HEK293T (cell line): ENCODE measurements at places on chromosomes 7 and 10.

DNA sequence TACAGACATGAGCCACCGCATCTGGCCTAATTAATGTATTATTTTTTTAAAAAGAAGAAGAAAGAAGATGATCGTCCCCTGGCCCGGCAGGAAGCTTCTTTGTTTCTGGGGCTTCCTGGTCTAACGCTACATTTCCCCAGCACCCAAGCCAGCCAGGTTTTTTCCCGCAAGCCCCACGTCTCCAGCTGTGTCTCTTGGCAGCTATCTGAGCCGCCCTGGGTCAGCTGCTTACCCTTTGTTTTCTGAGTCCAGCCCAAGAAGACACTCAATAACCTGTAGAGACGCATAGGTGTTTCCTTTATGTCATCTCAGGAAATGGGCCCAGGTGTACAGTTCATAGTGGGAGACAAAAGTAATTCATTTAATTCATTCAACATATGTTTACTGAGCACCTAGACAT is 110.2 kb downstream of the MTPAP start:
- no peak for DNase-seq

DNA sequence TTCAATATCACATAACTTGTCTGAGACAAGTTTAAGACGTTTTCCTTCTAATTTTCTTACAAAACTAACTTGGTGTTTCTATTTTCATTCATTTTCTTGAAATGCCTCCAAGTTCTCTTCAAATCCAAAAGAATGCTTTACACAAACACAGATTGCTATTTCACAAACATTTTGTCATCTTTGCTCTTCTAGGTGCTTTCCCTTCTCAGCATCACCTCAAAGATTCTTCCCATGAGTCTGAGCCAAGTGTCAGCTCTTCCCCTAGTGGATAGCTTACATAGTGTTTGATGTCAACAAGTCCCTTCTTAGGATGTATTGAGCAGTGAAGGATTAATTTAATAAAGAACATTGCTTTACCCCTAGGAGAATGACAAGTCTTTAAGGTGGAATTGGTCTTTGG is 38.1 kb upstream of the SEMA3A start:
- no peak for DNase-seq

DNA sequence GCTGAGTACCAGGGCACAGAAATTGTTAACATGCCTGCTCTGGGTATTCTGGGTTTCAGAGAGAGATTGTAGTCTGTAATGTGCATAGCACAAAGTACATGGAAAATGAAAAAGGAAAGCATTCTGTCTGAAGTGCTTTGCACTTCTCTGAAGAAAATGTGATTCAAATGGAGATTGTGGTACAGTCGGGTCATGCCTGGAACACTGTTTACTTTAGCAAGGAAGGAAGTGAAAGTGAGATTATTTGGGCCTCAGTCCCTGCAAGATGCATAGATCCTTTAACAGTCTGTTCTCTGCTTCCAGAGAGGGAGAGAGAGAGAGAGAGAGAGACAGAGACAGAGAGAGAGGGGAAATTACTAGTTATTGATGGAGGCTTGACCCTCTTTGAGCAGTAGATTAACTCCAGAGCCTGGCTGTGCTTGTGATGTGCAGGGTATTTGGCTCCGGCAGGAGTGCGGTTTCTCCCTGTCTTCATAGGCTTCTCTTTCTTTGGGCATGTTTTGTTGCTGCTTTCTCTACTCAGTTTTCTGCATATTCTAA is 5.4 kb downstream of the VWC2 start:
- no peak for DNase-seq

- no peak for DNase-seq
These were observed 167.1 kb upstream of the TNRC18 start for GRCh38 chr7:5590596-5591277.

DNA sequence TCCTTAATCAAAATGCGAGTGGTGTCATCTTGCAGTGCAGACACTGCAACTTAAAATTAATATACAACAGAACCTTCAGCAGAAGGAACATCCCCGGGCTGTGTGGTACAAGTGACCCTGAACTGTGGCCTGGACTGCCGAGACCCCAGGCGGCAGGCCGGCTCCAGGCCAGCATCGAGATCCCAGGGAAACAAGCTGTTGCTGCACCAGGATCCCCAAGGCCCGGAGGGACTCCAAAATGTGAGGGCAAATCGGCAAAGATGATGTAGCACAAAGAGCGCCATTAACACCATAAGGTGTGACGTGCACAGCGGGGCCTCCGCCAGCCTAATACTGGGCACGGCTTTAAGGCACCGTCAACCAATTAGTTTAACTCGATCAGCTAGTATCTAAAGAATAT is 73.9 kb downstream of the EBF3 start:
- DNase-seq: no peak

DNA sequence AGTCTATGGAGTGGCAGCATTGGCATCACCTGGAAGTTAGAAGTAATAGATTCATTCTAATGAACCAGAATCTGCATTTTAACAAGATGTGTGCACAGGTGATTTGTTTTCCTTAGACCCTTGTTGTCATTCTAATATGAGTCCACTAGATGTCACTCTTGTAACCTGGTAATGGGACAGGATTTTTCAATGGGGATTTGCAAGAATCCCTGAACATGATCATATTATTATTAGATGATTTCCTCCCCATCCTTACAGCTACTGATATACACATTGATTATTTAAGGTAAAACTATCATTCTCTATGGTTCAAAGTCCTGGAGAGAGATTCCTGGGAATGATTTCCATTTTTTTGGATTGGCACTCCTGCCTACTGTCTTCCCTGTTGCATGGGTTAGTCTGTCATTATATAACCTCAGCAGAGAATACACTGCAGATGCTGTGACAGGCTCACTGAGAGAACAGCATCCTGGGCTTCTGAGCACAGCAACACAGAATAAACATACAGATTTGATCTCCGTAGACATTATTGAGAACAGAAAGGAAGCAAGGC is 194.9 kb downstream of the SUGCT start:
- peak; percentile 54 for DNase-seq

- peak; percentile 58 for DNase-seq
These were observed 74.4 kb upstream of the PDZD8 start for GRCh38 chr10:117449636-117450035.

- DNase-seq: no peak
These were observed 151.8 kb upstream of the AHR start for GRCh38 chr7:17146621-17147020.

GRCh38 chr10:98417973-98418664 is 3.1 kb upstream of the PYROXD2 start:
- DNase-seq: no peak

- no peak for DNase-seq
These were observed 22.9 kb downstream of the GSAP start for GRCh38 chr7:77393261-77393660.

GRCh38 chr7:152967958-152968357 is 208.4 kb downstream of the ACTR3B start:
- no peak for DNase-seq

- DNase-seq: no peak
These were observed 15.7 kb upstream of the NDUFA5 start for GRCh38 chr7:123573341-123573740.

GRCh38 chr10:5550621-5551530 is 26.1 kb downstream of the CALML3 start:
- no peak for DNase-seq

DNA sequence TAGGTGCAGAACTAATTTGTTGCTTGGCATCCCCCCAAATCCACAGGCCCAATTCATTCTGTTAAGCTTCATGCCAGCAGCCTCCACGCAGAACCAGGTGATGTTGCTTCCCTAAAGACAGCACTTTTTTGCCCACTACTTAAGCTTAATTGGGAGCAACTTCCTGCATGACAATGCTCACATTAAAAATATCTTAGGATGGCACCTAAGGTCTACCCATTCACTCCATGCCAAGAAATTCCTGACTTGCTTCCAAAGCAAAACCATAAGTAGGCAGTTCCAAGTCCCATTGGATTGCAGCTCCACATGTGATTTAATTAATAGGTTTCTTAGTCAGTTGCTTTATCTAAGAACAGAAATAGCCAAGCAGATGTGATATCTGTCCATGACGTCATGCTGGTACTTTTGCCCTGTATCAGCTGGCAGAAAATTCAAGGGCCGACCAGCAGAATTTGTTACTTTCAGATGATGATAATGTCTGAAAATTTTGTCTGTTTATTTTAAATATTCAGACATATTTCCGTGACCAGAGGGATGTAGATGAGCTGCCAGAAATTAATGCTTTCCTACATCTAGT is 325.5 kb downstream of the LHFPL3 start:
- DNase-seq: no peak

DNA sequence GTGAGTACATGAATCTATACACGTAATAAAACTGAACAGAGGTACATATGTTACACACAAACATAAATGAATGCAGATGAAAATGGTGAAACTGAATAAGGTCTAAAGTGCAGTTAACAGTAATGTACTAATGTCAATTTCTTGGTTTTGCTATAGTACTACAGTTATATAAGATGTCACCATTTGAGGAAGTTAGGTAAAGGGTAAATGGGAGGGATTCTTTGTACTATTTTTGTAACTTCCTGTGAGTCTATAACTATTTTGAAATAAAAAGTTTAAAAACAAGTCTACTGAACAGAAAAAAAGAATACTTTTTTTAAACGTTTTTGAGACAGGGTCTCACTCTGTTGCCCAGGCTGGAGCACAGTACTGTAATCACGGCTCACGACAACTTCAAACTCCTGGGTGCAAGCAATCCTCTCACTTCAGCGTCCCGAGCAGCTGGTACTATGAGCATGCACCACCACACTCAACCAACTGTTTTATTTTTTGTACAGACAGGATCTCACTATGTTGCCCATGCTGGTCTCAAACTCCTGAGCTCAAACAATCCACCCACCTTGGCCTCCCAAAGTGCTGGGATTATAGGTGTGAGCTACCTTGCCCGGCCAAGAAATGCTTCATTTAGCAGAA is 71.5 kb downstream of the WAPL start:
- no peak for DNase-seq

GRCh38 chr10:71076473-71077142 is 135.8 kb upstream of the UNC5B start:
- DNase-seq: no peak

DNA sequence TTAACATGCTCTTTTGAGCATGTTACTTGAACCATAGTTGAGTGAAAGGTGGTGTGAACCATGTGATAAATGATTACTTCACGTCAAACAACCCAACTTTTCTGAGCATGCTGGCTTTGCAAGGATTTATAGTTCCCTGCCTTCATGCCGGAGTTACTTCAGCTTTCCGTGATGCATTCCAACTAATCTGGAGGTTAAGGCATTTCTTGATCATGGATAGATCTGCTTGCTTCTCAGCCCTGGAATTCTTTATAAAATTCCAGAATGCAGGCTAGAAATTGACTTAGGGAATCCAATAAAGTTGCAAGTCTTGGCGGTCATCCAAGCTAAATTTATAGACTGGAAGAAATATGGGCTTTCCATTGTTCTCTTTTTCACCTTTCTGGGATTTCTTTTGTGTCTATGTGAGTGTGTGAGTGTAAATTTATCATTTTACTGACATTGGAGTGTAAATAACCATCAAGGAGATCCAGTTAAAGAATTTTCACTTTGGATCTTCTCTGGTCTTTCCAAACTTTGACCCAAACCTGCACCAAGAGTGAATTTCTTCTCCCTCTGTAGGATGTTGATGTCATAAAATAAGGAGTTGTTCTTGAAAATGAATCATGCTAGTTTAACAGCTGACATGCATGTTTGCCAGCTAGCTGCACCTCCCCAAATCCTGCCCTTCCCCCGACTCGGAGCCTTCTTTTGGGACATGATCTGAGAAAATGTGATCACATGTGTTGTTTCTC is 289.0 kb downstream of the TWIST1 start:
- no peak for DNase-seq

DNA sequence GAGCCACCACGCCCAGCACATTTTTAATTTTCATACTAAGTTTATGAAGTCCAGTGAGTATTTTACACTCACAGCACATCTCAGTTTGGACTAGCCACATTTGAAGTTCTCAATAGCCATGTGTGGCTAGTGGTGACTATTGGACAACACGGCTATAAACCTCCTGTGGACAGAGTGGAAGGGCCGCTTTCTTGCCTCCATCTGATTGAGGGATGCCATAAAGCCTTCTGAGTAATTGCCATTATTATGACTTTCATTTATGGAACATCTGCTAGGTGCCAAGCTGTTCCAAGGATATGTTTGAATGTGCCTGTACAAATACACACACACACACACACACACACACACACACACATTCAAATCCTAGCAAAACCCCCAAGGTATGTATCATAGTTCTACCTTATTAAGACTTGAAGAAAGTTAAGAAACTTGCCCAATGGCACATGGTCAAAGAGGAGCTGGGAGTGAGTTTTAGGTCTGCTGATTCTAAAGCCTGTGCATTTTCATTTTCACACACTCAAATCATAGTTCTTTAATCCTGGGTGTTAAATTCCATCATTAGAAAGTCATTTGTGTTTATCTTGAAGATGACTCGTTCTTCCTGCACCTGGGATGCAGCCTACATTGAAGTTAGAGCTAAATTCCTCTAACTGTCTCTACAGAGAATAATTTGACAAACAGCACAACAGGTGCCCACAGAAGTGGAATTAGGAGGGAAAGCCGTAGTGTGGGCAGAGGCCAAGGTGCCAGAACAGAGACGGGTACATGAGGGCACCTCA is 143.3 kb downstream of the PKD1L1 start:
- no peak for DNase-seq

DNA sequence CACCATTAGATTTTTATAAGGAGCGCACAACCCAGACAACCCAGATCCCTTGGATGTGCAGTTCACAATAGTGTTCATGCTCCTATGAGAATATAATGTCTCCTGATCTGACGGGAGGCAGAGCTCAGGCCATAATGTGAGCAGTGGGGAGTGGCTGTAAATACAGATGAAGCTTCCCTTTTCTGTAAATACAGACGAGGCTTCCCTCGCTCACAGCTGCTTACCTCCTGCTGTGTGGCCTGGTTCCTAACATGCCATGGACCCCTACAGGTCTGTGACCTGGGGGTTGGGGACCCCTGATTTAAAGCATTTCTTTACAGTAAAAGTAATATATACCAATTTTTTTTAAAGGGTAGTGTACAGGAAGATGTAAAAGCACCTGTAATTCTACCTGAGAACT is 33.2 kb downstream of the HELLS start:
- DNase-seq: no peak

GRCh38 chr7:897086-897485 is 20.7 kb downstream of the GET4 start:
- DNase-seq: no peak

GRCh38 chr10:15562116-15562515 is 157.6 kb downstream of the ITGA8 start:
- DNase-seq: no peak
